Fibroblast of the aortic adventitia (primary cell): ENCODE measurements at places on chromosomes 12 and 14.

DNA sequence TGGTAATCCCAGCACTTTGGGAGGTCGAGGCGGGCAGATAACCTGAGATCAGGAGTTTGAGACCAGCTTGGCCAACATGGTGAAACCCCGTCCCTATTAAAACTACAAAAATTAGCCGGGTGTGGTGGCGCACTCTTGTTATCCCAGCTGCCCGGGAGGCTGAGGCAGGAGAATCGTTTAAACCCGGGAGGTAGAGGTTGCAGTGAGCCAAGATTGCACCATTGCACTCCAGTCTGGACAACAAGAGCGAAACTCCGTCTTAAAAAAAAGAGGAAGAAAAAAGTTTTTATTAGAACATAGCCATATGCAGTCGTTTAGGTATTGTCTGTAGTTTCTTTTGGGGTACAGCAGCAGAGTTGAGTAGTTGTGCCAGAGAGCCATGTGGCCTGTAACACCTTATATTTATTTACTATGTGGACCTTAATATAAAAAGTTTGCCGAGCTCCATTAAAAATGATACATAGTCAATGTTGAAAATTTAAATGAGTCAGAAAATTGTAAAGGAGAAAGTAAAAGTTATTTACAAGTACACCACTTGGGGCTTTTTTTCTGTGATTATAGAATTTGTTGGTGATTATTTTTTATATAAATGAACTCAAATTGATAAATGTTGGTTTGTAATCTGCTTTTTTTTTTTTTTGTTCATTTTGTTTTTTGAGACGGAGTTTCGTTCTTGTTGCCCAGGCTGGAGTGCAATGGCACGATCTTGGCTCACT, 2.2 kb downstream of the ADIPOR2 start:
- DNase-seq, result no peak

GRCh38 chr12:122356192-122356635, 66.3 kb downstream of the CLIP1 start:
- DNase-seq, result peak; percentile 79

DNA sequence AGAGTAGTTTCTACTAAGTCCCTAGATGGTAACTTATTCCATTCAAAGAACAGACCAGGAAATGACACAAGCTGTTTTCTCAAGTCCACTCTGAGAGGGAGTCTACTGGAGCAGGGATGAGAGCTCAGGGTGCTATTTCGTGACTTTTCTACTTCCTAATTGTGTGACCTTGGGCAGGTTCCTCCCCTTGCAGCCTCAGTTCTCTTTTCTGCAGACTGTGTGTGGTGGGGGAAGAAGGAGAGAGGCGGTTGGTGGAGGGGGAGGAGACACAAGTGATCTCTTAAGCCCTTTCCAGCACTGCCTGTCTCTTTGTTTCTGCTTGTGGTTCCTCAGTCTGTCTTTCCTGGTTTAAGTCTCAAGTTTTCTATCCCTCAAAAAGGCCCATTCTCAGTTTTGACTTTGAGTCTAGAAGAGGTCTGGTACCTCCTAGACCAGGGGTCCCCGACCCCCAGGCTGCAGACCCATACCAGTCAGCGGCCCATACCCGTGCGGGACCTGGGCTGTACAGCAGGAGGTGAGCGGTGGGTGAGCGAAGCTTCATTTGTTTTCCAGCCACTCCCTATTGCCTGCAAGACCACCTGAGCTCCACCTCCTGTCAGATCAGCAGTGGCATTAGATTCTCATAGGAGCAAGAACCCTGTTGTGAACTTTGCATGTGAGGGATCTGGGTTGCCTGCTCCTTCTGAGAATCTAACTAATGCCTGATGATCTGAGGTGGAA, 10.7 kb downstream of the FGF6 start:
- DNase-seq, result no peak

DNA sequence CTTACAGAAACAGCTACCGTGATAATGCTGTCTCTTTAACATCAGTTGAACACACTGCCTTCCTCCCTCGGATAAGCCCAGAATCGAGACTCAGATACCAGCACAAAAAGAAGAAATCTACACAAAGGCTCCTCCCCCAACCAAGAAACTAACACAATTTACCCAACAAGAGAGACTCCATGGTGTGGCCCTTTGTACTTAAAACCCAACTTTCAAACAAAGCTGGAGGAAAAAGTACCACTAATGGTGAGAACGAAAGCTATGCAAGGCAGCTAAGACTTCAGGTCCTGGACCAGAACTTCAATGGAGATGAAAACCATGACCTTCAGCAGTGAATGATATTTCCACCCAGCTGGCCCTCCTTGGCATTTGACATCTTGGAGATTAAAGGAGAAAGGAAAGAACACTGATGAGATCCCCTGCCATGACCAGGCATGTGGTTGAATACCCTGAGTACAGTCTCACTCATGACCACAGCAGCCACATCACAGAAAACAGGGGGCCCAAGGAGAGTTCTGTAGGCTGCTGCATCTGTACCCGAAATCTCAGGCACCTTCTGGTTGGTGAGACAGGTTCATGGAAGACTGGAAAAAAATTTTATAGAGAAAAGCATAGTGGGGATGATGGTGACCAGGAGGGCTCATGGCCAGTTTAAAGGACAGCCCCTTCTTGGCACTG, 36.7 kb downstream of the RBM19 start:
- no peak for DNase-seq

DNA sequence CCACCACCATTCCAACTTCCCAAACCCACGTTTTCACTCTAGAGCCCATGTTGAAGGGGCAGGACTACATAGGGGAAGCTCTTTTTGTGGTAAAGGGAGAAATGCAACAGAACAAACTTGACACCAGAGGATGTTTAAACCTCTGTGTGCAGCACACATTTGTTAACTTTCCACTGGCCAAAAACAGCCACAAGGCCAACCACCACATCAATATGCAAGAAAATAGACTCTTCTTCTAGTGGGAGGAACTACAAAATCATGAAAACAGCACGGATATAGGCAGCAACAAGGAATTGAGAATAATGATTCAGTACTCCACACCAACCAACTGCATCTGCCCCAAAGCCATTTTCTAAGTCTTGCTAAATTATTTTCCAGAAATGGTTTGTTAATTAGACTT, 66.3 kb upstream of the CEP83 start:
- DNase-seq, result no peak

GRCh38 chr12:104596134-104596799, 139.5 kb downstream of the CHST11 start:
- peak; percentile 95 for DNase-seq

DNA sequence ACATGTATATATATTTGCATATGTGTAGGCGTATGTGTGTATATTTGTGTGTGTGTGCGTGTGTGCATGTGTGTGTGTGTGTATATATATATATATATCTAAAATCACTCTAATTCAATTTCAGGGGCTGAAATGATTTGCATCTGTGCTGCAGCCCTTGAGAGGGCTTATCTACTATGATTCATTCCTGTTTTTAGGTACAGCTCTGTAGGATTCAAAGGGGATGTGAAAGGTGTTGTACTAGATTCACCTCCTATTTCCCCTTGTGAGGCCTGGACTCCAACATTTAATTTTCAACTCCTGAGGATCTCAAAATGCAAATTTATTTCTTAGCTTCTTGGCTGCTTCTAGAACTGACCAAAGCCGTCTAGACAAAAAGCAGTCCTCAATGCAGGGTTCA, 11.1 kb downstream of the ERP27 start:
- DNase-seq, result no peak

GRCh38 chr12:124191024-124191359, 103.9 kb upstream of the RFLNA start:
- no peak for DNase-seq

DNA sequence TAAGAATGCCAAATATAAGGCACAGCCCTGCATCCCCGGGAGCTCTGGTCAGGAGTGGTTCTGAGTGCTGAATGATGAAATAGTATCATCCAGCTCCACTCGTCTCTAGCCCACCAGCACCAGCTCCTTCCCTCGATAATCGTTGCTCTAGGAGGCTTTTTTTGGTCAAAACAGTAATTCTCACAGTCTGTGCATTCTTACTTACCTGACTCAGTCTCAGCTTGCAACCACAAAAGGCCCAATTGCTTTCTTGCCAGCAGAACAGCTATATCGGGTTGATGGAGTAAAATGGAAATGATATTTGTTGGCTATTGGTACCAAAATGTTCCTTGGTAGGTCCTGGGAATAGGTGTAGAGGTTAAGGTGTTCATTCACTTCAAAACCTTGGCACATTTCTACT, 94.8 kb downstream of the BMP4 start:
- no peak for DNase-seq

DNA sequence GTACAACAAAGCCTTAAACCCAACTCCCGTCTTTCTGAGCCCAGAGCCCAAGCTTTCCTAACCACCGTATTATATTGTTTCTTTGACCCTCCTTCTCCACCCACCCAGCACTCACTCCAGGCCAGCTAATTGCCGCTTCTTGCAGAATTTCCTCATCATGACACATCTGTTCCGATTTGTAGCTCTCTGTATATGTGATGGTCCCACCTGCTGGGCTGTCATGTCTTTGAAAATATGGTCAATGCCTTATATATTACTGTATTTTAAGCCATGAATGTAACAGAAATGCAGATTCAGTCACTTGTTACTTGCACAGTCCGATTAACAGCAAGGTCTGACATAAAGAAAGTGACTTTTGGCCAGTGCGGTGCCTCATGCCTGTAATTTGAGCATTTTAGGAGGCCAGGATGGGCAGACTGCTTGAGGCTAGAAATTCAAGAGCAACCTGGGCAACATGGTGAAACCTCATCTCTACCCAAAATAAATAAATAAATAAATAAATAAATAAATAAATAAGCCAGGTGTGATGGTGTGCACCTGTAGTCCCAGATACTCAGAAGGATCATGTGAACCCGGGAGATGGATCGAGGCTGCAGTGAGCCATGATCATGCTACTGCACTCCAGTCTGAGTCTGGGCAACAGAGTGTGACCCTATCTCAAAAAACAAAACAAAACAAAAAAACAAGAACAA, 359.8 kb downstream of the ATP23 start:
- no peak for DNase-seq

DNA sequence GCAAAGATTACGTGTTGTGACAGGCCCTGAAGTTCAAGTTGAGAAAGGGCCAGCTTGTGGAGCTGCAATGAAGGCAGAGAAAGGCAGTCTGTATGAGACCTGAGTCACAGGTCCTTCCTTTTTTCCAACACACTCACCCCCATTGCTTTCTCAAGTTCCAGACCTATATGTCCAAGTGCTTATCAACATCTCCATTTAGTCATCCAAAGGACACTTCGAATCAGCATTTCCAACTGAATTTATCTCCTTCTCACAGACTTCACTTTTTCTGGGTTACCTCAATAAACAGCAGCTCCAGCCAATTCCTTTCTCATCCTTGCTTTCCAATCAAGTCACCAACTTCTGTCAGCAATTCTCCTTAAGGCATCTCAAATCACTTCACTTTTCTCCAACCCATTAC, 56.4 kb upstream of the KIF21A start:
- peak; percentile 20 for DNase-seq

DNA sequence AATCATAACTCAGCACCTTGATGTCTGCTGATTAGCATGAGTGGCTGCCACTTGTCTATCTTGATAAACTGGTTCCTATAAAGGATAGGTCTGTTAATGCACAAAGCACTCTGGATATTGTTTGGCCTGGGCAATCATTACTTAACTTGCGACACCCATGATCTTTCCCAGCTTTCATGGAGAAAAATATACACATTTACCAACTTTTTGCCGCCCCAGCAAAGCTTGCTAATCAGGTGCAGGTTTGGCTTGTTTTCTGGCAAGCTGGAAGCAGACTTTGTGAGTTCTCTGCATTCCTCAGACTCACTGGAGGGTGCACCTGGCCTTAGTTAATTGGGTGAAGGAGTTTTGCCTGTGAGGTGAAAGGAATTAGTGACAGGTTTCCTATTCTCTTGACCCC, 1126.4 kb upstream of the FLRT2 start:
- no peak for DNase-seq

GRCh38 chr14:93989939-93990338, 7.2 kb upstream of the CCDC197 start:
- DNase-seq, result no peak

DNA sequence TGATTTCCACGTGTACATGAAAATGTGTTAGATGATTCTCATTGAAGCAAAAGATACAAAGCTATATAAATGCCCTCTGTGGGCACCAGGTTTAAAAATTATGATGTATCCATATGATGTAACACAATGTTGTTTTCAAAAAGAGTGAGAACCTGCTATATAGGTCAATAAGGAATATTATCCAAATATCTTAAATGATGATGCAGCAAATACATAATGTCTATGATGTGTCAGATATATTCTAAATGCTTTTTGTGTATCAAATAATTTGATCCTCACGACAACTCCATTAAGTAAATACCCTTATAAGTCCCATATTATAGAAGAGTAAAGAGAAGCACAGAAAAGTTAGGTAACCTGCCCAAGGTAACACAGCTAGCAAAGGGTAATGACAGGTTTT, 393.0 kb upstream of the DCN start:
- no peak for DNase-seq

- DNase-seq, result no peak
Observed at GRCh38 chr12:109588461-109589239, 15.1 kb downstream of the MVK start.

DNA sequence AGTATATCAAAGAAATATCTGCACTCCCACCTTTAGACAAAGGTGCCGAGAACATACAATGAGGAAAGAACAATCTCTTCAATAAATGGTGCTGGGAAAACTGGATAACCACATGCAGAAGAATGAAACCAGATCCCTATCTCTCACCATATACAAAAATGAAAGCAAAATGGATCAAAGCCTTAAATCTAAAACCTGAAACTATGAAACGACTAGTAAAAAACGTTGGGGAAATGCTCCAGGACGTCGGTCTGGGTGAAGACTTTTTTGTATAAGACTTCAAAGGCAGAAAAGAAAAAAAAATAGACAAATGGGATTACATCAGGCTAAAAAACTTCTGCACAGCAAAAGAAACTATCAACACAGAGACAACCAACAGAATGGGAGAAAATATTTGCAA, 83.8 kb downstream of the PPM1A start:
- DNase-seq, result no peak

- no peak for DNase-seq
Observed at GRCh38 chr12:24711056-24712008, 237.6 kb downstream of the BCAT1 start.
